Kidney (tissue), 22 donors: ENCODE measurements at places on chromosomes 12 and 14. TPM values are rescaled to one million over a fixed set of nuclear protein-coding genes. Genes with fewer than 3 reads are reported as not detected.

DNA sequence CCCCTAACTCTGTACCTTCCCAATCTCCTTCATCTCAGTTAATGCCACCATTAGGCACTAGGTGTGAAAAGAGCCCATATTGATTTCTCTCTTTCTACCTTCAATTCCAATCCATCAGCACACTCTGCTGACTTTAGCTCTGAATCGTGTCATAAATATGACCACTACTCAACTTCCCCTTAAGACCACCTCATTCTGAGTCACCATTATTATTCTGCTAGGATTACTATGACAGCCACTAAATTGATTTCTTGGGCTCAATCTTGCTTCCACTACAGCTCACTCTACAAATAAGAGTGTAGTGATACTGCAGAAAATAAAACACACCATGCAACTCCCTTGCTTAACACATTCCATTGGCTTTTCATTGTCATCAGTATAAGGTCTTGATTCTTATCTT is 1449.0 kb upstream of the FLRT2 start:
- DNase-seq, result no peak

Gene PLEKHH1
- 26.2 TPM for total RNA-seq

- no peak for DNase-seq
Observed at GRCh38 chr14:106218174-106218573, 691.8 kb downstream of the TMEM121 start.

- no peak for DNase-seq
Observed at GRCh38 chr12:77113971-77114370, 48.6 kb upstream of the E2F7 start.

- no peak for DNase-seq
Observed at GRCh38 chr12:48022676-48023385, 18.6 kb upstream of the COL2A1 start.

GRCh38 chr14:45940318-45940717 is 687.3 kb upstream of the MIS18BP1 start:
- DNase-seq, result no peak

Gene P2RX2
- 0.19 TPM for total RNA-seq

Gene OASL
- 1.0 TPM for total RNA-seq

- DNase-seq, result no peak
Observed at GRCh38 chr12:29176941-29177340, 27.9 kb downstream of the FAR2 start.

- peak; percentile 57 for DNase-seq
Observed at GRCh38 chr12:121800694-121801594, 2.9 kb upstream of the SETD1B start.

Gene FGF23
- not detected for total RNA-seq

GRCh38 chr12:52828156-52828555 is 6.0 kb downstream of the KRT79 start:
- no peak for DNase-seq

DNA sequence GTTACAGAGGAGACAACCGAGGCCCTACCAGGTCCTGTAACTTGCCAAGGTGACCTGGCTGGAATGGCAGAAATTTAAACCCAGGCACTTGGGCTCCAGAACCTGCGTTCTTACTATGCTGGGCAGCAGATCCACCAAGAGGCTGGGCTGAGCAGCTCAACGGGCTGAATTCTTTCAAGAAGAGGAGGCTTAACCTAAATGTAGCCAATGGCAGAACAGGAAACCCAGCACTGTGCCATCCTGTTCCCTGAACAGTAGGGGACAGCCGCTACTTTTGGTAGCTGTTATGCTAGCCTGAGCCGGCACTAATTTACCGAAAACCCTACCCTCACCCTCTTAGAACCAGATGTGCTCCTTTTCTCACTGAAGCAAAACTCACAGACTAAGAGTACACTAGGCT is 86.1 kb downstream of the ACTN1 start:
- DNase-seq, result no peak

GRCh38 chr12:107135177-107135576 is 41.8 kb upstream of the CRY1 start:
- no peak for DNase-seq

DNA sequence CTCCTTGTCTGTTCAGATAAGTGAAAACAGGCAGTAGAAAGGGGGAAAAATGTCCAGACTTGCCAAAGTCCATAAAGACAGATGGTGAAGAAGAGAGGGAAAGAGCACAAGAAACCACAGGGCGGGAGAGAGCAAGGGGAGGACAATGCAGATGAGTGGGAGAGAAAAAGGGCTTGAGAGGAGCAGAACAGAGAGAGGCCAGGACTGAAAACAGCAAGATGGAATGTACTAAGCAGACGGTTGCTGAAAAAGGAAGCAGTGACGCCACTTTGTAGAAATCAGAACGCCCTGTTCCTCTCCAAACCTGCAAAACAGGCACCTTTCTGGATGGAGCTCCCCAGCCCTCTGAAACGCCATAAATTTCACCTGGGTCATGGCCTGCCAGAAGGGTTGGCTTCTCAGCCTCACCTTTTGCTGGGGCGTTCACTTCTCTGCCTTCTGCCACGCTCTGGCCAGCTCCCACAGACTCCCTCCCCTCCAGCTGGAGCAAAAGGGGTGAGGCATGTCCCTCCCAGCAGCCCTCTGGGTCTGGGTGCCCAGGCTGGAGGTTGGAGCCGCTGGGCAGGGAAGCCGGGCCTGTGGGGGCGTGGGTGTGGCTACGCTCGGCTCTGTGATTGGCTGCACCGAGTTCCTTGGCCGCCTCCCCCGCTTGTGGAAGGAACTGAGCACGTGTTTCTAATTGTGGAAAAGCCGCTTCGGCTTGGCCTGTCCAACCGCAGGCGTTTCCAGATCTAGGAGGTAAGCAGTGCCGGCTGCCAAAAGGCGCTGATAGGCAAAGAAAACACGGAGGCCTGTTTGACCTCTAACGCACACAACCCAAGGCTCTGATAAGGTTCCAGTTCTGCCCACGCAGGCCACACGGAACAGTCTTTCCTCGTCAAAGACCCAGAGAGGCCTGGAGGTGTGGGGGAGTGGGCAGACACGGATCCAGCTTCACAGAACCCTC is 29.3 kb downstream of the SLC7A8 start:
- peak; percentile 70 for DNase-seq

- DNase-seq, result no peak
Observed at GRCh38 chr12:30098677-30099076, 314.9 kb upstream of the TMTC1 start.

Gene HOXC12
- not detected for total RNA-seq

- DNase-seq, result peak; percentile 47
Observed at GRCh38 chr14:94936901-94937685, 167.2 kb upstream of the GSC start.

DNA sequence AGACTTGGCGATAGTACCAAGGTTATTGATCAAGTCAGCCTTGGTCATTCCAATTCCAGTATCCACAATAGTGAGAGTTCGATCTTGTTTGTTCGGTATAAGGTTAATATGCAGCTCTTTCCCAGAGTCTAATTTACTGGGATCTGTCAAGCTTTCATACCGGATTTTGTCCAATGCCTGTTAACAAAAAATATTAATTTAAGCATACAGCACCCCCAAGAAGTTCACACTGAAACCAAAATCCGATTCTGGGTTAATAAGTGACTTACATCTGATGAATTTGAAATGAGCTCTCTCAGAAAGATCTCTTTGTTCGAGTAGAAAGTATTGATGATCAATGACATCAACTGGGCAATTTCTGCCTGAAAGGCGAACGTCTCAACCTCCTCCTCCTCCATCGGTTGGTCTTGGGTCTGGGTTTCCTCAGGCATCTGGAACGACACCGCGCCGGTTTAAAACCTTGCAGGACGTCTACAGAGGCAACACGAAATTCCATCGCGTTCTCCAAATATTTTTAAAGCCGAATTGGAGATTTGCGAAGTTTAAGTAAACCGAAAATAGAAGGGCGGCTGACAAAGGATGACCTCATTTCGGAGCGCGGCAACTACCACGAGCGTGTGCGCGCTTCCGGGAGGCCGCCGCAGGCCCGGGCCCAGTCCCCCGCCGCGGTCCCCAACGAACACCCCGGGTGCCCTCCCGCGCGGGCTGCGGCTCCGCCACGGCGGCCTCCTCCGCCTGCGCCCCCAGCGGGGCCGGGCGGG is 716 bp downstream of the HSP90AA1 start:
- peak; percentile 83 for DNase-seq

Gene WBP11
- total RNA-seq, result 55.5 TPM

- DNase-seq, result no peak
Observed at GRCh38 chr12:103573185-103573584, 13.9 kb upstream of the STAB2 start.

- peak; percentile 84 for DNase-seq
Observed at GRCh38 chr14:22848351-22849164, 12.2 kb downstream of the MMP14 start.

- DNase-seq, result no peak
Observed at GRCh38 chr12:60194678-60195077, 598.8 kb downstream of the SLC16A7 start.

- peak; percentile 79 for DNase-seq
Observed at GRCh38 chr14:23577004-23577681, 1.4 kb downstream of the JPH4 start.

GRCh38 chr14:31530136-31530535 is 31.1 kb upstream of the NUBPL start:
- DNase-seq, result no peak

- no peak for DNase-seq
Observed at GRCh38 chr14:97640031-97640430, 842.8 kb downstream of the VRK1 start.

Gene PLCZ1
- total RNA-seq, result not detected

- no peak for DNase-seq
Observed at GRCh38 chr14:104956290-104956890, 21.8 kb downstream of the AHNAK2 start.
